ENCODE measurements at places on chromosomes 6 and 20.

GRCh38 chr20:6232436-6232835 is 109.6 kb upstream of the FERMT1 start:
- DNase-seq: no peak

DNA sequence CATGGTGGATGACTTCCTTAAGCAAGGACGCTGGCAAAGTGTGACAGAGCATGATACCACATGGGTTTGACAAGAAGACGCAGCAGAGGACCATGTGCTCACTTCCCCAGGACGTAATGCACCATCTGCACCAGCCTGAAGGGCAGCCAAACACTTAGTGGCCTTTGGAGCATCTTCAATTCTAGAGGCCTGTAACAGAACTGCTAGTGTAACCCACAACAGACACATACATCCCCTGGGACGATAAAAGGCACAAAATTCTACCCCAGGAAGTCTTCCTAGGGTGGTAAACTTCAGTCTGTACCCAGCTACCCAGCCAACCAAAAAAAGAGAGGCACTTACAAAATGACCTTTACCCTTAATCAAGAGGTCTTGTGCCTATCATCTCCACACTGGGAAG is 9.2 kb upstream of the CPNE1 start:
- no peak for DNase-seq

DNA sequence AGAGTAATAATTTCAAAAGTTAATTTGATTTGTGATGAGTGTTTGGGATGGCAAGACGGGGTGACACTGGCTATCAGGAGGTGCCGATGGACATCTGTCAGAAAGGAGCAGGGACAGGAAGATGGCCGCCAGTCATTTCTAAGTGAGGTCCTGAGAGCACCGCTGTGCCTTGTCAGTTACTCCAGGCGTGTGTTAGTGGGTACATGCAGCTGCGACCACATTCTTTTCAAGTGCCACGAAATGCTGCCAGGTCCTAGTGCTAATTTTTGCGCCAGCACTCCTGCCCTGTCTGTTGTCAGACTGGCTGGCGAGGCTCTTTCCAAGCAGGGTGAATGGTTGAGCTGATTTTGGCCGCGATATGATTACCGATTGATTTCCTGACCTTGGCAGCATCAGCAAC is 64.6 kb upstream of the INSM1 start:
- DNase-seq: no peak

DNA sequence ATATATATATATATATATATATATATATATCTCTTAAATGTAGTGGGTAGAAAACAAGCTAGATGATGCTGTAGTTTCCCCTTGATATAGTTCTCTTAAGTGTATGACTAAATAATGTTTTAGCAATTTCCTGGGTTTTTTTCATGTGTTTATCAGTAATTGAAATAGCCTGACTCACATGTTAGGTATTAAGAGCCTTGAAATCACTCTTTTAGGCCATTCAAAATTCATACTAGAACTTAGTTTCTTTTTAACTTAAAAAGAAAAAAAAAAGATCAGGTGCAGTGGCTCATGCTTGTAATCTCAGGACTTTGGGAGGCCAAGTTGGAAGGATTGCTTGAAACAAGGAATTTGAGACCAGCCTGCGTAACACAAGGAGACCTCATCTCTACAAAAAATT is 44.1 kb downstream of the NKX2-4 start:
- no peak for DNase-seq

GRCh38 chr6:7848229-7848628 is 62.4 kb downstream of the TXNDC5 start:
- DNase-seq: peak; percentile 86

DNA sequence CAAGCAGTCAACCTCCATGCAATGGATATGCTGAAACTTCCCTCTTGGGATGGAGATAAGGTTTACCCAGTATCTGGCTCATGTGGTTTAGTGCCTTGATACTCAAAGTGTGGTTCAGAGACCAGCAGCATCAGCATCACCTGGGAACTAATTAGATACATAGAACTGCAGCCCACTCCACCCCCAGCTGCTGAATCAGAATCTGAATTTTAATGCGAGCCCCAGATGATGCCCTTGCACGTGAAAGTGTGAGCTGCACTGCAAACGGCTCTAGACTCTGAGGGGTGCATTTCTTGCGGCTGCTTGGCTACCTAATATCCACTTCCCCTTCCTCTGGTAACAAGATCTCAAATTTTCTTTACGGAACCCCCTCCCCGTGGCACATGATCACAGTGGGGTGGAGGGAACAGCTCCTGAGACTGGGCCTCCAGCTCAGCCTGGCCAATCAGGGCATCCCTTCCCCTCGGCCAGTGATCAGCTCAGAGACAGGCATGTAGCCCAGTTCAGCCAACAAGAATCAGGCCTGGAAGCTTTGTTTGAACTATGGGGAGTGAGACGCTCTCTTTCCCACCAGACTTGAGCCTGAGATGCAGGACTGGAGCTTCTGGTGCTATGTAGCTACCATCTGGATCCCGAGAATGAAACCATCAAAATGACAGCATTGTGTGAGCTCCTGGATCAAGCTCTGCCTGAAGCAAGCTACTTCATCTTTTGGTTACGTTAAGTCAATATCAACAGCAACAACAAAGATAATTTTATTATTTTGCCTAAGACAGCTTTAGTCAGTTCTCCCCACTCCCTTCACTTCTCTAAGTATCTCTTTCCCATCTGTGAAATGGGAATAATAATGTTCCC is 12.8 kb downstream of the KCNK15 start:
- no peak for DNase-seq

DNA sequence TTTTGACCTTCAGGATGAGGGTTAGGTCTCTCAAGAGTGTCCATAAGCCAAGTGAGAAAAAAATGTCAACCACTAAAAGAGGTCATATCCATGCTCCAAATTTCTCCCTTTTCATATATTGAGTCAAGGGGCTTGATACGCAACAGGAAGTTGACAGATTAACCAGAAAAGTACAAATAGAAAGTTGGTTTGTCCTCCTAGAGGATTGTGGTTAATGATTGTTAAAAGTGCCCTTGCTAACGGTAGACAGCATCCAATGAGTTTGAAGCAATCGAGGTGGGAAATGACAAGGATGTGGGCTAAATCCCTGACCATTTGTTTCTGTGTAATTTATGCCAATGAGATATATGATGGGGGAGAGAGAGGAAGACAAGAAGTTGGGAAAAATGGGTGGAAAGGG is 18.1 kb upstream of the HBS1L start:
- no peak for DNase-seq

GRCh38 chr6:160277546-160277945 is 18.9 kb upstream of the SLC22A2 start:
- DNase-seq: no peak

DNA sequence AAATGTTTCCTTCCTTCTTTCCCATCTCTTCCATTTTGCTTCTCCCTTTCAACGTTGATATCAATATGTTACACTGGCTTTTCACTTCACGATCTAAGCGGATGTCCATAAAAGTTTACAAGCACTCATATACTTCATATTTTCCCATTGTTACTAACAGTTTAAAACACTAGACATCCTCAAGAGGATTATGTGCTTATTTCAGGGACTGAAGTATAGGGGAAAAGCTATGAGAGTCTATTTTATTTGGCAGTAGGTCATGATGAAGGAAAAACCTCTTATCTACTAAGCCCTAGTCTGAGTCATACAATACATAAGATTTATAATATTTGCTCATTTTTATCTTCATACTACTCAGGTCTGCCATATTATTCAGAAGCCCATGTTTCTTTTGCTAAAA is 20.6 kb upstream of the EPB41L2 start:
- DNase-seq: no peak

DNA sequence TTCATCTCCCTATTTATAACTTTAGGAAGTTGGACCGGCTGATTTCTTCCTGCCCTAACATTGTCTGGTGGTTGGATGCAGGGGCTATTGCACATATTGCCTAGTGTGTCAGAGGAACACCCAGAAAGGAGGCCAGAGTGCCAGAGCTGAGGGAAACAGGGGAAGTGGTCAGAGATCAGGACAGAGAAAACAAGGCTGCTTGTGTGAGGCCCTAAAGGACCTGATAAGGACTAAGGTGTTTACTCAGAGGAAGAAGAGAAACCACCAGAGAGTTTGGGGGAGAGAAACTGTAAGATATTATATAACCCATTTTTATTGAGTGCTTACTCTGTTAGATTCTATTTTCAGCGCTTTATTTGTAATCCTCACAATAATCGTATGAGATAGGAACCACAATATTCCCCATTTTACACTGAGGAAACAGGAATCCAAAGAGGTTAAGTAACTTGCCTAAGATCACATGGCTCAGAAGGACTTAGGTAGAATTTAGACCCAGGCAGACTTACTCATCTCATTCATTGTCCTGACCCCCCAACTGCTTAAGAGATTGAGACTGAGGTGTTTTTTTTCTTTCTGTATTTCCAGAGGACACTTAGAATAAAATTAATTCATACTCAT is 54.0 kb upstream of the REV3L start:
- DNase-seq: no peak

GRCh38 chr20:15895126-15895525 is 678.1 kb downstream of the KIF16B start:
- no peak for DNase-seq

- no peak for DNase-seq
These were observed 2.6 kb upstream of the MUC22 start for GRCh38 chr6:31007694-31008093.

GRCh38 chr20:19688031-19688806 is 69.8 kb upstream of the RIN2 start:
- peak; percentile 15 for DNase-seq

DNA sequence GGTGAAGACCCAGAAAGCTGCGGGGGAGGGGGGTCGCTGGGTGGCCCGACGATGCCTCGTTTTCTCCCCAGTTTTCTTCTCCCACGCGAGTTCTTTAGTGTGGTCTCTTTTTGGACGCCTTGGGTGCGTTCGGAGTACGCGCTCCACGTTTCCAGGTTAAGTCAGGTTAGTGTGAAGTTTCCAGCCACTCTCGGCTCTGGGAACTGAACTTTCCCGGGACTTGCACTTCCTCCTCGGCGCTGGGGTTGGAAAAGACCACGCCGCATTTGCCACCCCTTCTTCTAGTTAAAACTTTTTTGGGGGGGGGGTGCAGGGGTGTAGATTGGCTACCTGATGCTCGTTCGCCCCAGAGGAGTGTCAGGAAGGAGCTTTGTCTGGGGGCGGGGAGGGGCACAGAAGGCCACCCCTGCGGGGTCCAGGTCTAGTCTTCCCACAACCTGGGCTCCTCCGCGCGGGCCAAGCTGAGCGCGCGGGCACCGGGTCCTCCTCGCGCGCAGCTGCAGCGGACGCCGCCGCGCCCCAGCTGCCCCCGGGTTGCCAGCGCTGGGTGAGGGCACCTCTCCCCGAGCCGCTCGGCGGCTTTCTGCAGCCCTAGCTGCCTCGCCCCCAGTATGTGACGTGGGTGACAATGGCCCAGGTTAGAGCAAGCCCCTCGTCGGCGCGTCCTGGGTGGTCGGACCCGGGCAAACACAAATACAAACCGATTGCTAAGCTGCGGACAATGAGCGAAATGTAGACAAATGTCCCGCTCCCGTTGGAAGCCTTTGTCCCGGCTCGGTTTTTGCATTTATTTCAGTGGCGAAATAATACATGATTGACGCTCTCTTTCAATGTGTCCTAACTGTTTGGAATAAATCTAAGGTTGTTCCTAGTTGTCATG is 1.7 kb upstream of the NKX2-2 start:
- DNase-seq: no peak

GRCh38 chr6:163753430-163753829 is 338.9 kb downstream of the QKI start:
- no peak for DNase-seq

GRCh38 chr6:100468016-100468622 is 3.4 kb upstream of the SIM1 start:
- DNase-seq: no peak

- no peak for DNase-seq
These were observed 1.5 kb downstream of the SALL4 start for GRCh38 chr20:51800872-51801121.

DNA sequence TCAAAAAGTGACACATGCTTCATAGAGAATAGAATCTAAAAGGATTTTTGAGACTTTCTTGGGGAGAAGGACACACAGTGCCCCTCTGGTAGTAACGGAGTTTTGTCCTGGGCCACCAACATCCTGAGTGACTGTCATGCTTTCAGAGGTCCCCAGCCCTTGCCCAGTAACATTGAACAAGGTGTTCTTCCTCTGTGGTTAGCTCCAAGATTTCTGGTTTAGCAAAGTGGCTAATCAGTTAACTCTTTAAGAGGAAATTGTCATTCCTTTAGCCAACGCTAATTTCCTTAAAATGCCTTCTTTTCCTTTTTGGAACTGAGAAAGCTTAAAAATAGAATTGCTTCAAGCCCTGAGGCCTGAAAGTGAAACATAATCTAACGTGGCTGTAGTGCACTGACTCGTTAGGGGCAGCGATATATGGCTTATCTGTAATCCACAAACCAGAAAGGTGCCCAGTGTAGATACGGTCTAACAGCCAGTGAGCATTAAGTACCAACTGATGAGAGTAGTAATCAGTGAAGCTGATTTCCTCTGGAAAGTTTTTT is 7.8 kb downstream of the E2F3 start:
- peak; percentile 52 for DNase-seq

- no peak for DNase-seq
These were observed 9.9 kb downstream of the TTI1 start for GRCh38 chr20:38023181-38024001.

DNA sequence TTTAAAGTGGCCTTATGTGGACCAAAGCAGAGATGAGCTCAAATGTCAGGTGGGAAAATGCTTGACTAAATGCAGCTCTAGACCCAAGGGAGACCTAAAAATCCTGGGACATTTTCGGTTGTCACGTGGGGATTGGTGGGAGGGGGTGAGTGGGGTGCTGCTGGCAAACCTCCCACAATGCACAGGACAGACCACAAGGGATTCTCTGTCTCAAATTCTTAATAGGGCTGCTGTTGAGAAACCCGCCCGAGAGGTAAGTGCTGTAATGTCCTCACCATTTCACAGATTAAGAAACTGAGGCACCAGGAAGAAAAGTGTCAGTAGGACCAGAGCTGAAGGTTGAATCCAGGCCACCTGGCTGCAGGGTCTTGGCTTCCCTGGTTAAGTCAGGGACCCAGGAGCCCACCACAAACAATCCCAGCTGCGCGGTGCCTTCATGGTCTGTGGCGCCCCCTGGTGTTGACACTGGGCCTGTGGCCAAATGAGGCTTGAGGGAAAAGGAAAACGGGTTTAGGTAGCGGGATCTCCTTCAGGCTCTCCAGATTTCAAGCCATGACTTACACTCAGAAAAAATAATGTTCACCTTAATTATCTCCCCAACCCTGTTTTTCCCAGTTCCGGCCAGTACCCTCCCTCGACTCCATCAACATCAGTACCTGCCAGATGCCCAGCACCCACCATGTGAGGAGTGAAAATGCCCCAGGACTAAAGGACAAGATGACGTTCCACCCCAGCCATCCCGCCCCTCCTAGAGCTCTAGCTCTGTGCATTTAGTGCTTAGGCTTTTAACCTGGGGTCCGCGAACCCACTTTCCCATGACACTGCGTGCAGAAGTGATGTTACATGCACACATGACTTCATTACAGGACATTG is 7.2 kb downstream of the HLA-G start:
- peak; percentile 36 for DNase-seq

- peak; percentile 79 for DNase-seq
These were observed 39.5 kb downstream of the ELOVL5 start for GRCh38 chr6:53309059-53309900.
